ENCODE measurements at places on chromosomes 7 and 10.

GRCh38 chr7:112433289-112433688 is 17.0 kb upstream of the IFRD1 start:
- no peak for DNase-seq

DNA sequence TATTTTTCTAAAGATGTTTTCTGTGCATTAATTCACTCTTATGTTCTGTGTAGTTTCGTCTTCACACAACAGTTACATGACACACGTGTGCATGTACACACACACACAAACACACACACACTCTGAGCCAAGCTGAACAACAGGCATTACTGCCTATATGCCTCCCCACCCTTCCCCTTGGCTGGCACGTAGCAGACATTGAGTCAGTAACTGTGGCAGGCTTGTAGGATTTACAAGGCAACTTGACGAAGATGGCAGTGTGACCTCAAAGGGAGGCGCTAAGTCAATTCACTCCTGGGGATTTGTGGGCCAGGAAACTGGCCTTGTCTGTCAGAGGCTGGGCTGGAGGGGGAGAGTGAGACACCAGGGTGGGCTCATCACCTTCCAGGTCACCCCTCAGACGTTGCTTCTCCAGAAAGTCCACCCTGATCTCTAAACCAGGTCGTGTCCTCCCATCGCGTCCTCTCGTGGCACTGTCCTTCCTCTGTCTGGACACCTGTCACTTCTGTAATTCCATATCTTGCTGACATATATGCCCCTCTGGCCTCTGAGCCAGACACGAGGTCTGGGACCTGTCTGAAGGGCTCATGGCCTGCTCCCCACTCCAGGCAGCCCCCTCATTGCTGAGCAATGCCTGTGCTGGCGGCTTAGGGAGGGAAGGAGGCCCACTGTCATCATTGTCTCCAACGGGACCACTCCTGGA is 41.1 kb upstream of the INPP5A start:
- DNase-seq, result no peak

DNA sequence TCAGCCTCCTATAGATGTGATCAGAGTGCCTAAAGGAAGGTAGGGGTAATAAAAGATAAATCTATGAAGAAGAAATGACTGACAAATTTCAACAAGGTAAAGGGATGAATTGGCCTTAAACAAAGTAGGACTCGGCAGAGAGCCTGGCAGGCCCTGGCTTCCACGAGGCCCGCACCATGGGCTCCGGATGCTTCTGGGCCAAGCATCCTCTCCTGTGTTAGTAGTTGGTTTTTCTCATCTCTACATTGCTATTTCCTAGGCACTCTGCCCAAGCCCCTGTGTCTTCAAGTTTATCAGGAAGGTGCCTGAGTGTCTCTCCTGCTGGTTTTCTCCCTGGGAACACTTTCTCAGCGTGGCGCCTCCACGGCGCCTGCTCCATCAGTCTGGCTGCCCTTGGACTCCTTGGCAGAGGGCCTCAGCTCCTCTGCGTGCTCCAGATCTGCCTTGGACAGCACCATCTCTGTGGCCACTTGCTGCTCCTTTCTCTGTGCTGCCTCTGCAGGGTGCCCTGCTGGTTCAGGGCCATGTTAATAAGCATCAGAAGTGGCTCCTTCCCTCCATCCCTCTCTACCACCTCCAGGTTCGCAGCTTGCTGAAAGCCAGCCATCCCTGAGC is 413.3 kb upstream of the DPP6 start:
- no peak for DNase-seq

DNA sequence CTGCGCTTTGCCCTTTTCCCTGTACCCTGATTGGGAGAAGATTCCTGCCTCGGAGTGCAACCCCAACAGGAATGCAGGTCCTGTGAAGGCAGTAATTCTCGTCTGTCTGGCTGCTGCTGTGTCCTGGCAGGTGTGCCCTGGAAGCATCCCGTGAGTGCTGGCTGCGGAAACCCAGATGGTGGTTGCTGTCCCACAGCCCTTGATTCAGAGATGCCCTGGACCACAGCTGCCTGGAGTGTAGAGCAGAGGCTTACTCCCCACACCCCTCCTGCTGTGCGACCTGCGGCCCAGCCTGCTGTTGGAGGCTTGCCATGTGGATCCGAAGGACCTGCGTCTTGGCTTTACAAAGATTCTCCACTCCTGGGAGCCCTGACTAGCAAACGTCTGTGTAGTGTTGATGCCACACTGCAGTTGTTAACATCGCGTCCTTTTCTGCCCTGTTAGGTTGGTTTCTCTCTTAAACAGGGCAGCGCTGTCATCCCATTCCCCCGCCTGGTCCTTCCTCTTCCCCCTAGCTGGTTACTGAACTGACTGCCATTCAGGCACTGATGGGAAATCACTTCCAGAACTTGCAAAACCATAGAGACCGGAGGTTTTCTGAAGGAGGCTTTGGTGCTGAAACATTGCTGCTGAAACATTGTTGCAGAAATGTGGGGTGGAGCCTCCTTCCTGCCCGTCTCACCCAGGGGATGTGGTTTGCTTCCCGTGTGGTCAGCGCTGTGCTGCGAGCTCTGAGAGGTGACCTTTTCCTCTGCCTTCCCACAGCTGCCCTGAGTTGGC is 53.3 kb downstream of the DNAJB6 start:
- no peak for DNase-seq

- no peak for DNase-seq
Observed at GRCh38 chr10:980468-981093, 7.7 kb upstream of the GTPBP4 start.

DNA sequence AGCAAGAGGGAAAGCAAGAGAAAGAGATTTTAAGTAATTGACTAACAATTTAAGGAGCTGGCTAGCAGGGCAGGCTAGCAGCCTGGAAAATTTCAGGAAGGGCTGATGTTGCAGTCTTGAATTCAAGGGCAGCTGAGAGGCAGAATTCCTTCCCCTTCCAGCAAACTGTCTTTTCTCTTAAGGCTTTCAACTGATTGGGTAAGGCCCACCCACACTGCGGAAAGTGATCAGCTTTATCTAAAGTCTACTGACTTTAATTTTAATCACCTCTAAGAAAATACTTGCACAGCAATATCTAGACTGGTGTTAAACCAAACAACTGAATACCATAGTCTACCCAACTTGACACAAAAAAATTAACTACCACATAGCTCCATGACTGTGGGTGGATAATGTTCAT is 303.9 kb downstream of the FZD1 start:
- DNase-seq, result no peak

GRCh38 chr10:92290837-92291615 is at the start of the genes CPEB3 and MARCHF5:
Gene CPEB3 (minus strand): TSS chr10:92291078. CDS start chr10:92240350, 50,728 bp downstream.
Gene MARCHF5 (plus strand): TSS chr10:92291167. CDS start chr10:92291495, 328 bp downstream.
- DNase-seq, result peak; percentile 88
